Activated CD4-positive, alpha-beta T cell treated with anti-CD3 and anti-CD28 coated beads for 1 hour (primary cell): ENCODE measurements at places on chromosomes 12 and 14.

DNA sequence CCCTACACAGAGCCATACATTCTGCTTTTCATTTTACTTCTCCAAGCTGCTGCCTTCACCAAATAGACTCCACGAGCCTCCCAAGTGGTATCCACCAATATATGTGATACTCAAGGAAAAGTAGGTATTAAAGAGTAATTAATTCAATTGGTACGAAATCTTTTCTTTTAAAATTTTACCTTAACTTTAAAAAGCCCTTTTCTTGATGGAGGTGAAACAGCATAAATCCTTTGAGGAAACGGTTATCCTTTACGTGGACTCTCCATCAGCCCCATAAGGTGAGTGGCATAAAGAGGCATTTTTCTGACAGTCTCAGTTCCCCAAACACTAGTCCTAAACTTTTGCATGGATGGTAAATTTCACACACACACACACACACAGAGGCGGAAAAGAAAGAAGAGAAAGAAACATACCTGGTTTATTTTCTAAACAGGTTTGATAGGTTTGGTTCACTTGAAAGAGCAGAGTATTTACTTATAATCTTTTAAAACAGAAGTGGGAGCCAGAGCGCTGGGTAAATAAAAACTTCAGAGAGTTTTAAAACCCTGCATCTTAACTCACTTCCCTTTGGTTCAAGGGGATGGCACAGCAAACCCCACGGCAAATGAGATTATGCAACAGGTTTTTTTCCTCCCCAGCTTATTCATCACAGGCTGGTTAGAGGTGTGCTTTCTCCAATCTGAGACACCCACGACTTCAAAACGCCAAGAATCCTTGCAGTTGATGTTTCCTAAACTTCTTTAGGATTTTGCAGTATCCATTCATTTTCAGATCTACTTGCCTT, 1.9 kb downstream of the DUSP16 start:
- peak; percentile 43 for DNase-seq

- no peak for DNase-seq
Measured at GRCh38 chr14:22319526-22320361, 269.3 kb downstream of the DAD1 start.

- no peak for DNase-seq
Measured at GRCh38 chr12:90896164-90896563, 58.8 kb downstream of the CCER1 start.

DNA sequence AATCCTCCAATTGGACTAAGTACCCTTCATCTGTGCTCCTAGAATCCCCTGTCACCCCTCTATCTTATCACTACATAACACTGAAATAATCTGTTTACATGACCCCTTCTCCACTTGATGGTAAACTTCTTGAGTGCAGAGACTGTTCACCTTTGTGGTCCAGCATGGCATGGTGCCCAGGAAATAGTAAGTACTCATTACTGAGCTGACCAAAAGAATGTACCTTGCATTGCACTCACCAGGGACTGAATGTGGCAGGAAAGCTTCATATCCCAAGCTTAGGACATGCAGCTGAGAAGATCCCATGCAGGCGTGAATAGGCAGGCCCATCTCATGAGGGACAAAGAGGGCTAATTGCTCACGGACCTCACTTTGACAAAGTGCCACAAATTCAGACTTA, 1.4 kb upstream of the GARIN2 start:
- no peak for DNase-seq

- DNase-seq, result no peak
Measured at GRCh38 chr12:52647601-52648000, 4.4 kb downstream of the KRT2 start.

DNA sequence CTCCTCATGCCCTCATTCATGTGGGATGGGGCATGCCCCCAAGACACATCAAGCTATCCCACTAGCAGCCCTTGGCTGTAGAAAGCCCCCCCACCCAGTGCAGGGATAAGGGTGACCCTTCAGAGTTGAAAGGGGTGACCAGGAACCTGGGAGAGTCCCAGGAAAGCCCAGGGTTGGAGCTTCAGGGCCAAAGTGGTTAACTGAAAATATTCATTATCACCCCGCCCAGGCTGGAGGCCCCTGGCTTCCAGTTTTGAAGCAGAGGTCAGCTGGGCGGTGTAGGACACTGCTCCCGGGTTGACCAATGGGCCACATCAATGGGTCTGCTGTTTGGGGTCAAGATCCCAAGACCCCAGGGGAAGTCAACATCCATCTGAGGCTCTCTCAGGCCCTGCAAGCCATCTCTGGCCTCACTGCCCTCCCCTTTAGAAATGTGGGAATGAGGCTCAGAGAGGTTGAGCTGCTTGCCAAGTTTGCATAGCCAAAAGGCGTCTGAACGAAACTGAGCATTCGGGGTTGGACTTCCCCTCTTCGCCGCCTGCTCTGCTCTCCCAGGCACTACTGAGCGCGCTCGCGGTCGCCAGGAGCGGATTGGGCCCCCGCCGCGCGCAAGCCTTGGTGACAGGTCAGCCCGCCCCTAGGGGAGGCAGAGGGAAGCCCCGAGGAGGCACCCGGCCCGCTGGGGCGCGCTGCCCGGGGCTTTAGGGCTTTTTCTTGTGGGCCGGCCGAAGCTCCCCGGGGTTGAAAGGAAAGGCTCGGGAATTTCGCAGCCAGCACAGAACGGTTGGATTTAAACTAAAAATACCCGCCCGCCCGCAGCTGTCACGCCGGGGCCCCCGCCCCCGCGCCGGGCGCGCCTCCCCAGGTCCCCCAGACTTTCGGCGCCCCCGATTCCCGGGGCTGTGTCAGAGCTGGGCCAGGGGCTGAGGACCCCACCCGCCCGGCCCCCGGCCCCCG, 576 bp downstream of the SYNE3 start:
- peak; percentile 71 for DNase-seq

DNA sequence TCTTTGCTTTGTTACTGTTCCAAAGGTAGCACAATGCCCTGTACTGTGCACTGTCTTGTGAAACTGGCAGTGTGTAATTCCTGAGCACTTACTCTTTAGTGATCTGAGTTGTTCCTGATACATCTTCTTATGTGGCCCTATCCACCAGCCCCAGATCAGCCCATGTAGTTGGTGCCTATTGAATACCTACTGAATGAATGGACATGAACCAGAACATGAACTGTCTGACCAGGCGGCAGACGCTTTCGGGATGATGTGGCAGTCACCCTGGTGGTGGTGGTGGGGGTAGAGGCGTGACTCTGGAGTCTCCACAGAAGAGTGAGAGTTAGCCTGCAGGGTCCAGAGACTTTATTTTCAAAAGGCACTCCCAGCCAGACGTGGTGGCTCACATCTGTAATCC, 46.6 kb upstream of the PAPOLA start:
- DNase-seq, result no peak

GRCh38 chr12:115774148-115774895, 503.2 kb downstream of the MED13L start:
- DNase-seq, result no peak

- DNase-seq, result no peak
Measured at GRCh38 chr14:56815745-56816144, 5.5 kb upstream of the OTX2 start.

DNA sequence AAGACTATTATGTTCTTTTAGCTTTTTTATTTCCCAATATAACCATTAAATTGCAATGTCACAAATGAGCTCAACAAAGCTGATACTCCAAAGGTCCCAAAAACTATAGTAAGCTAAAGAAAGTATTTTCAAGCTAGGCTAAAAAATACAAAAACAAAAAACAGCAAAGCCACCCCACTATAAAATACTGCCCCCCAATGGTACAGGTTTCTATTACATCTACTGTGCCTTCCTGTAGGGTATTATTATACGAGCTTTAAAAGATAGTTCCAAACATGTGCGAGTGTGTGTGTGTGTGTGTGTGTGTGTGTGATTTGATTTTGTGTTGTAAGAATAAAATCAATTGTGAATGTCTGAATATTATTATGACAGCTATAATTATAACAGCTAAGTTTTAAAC, 1.1 kb downstream of the IFNG start:
- DNase-seq, result no peak

- no peak for DNase-seq
Measured at GRCh38 chr12:12839873-12840579, 26.9 kb downstream of the DDX47 start.

DNA sequence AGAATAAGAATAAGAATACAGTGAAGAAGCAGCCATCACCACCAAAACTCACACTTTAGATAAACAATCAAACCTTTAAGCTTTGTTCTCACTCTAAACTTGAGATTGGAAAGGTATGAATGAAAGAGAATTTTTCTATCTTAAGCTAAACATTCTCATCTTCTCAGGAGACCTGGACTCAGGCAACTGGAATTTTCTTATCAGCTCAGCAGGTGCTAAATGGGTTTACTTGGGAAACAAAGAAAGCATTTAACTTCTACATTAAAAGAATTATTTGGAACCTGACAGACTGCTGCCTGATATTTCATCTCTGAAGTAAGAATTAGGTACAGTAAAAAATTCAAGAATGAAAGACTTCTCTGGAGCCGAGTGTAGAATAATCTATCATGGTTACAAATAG, 20.7 kb upstream of the KERA start:
- no peak for DNase-seq

DNA sequence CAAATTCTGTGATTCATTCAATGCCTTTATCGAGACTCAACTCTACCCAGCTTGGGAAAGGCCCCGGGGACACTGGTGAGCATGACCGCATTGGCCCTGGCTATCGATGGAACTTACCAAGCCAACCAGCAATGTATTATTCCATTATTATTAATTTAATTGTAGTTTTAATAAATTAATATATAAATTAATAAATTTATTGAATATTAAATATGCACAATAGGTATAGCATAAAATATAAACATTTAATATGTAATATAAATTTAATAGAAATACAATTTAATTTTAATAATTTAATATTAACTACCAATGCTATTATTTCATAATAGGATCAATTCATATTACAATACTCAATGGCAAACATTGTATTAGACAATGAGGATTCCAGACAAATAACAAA, 163.4 kb downstream of the DPF3 start:
- no peak for DNase-seq

DNA sequence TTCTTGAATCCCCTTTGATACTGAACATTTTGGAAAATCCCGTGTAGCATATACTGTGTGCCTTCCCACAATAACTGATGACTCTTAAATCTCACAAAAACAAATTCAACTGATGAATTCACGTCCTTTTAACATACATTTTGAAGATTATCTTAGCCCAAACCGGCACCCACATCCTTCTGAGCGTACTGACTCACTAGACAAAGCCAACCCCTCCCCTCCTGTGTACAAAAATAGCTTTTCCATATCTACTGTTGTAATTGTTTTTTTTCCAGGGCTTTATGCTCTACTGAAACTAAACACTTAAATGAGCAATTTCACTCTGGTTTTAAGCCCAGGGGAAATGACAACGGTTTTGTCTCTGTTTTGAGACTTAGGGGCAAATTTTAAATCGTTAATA, 109.4 kb upstream of the ATF7IP start:
- peak; percentile 15 for DNase-seq

GRCh38 chr14:95341564-95341963, 21.9 kb upstream of the CLMN start:
- DNase-seq, result no peak

GRCh38 chr12:8636581-8636980, 23.9 kb upstream of the AICDA start:
- no peak for DNase-seq

DNA sequence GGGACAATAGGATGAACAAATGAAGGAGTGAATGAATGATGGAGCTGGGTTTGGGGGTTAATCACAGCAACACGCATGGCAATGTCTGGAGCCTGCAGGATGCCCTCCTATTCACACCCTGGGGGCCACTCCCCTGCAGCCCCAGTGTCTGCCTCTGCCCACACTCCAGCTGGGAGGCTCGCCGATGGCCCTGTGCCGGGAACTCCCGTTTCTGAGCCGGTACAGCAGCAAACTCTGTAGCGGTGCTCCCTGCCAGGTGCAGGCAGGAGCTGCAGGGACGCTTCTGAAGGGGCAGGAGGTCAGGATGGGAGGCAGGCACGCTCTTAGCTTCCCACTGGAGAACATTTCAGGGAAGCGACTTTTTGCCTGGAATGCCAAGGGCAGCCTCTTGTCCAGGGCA, 55.4 kb upstream of the NCOR2 start:
- DNase-seq, result no peak

DNA sequence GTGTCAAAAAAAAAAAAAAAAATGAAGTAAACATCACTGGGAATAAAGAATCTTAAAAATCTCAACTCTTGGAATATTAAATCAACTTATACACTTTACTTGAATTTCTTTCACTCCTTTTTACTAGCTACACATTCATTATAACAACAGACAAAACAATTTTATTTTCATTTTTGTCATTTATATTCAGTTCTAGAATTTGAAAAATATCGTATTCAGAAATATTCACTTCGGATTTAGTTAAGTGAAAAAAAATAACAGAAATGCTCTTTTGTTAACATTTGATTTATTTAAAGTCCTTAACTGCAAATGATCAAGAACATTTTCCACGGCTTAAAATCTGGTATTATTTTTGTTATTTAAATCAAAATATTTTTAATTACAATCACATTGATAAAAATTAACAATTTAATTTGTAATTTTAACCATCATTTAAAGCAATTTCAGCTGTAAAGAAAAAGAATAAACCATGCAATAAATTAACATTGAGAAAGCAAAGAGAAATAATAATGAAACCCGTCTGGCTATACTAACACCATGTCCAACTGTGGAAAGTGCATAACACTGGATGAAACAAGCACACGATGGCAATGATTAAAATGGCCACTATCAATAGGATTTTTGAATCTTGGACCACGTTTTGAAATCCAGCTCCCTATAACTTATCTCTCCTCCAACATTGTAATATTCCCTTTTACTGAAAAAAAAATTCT, 5.2 kb downstream of the FOXA1 start:
- no peak for DNase-seq

GRCh38 chr12:57145460-57146059, 1.9 kb downstream of the LRP1-AS start:
- no peak for DNase-seq

DNA sequence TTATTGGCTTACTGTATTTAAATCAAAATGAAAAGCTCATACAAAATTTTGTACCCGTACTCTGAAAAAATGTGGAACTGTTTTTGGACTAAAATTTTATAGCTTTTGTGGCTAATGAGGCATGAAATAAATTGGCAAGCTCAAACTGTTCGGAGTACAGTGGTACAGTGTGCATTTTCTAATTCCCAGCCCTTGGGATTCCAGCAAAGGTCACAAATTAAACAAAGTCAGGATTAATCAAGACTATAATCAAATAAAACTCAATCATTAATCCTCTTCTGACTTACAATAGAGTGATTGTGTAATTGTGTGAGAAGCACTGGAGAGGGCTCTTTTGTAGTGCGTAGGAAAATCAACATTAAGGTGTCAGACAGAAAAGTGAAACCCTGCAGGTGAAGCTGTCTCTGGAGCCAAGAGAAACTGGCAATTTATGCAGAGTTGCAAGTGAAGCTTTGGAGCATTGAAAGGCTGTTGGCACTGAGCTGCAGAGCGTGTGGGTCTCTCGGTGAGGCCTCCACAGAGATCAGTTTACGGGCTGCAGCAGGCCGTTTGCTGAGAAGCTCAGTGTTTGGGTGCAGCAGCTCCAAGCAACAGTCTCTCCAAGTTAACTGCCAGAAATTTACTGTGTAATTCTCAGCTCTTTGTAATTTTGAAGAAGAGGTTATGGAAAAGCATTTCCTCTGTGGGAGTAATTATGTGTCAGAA, 275.9 kb downstream of the FBXL14 start:
- no peak for DNase-seq
